ENCODE measurements at places on chromosomes 16 and 17.
A peak's percentile ranks its signal among the peaks of the same experiment; 100 is the strongest.

- no peak for DNase-seq
Measured at GRCh38 chr17:14011740-14012405, 57.4 kb upstream of the COX10 start.

DNA sequence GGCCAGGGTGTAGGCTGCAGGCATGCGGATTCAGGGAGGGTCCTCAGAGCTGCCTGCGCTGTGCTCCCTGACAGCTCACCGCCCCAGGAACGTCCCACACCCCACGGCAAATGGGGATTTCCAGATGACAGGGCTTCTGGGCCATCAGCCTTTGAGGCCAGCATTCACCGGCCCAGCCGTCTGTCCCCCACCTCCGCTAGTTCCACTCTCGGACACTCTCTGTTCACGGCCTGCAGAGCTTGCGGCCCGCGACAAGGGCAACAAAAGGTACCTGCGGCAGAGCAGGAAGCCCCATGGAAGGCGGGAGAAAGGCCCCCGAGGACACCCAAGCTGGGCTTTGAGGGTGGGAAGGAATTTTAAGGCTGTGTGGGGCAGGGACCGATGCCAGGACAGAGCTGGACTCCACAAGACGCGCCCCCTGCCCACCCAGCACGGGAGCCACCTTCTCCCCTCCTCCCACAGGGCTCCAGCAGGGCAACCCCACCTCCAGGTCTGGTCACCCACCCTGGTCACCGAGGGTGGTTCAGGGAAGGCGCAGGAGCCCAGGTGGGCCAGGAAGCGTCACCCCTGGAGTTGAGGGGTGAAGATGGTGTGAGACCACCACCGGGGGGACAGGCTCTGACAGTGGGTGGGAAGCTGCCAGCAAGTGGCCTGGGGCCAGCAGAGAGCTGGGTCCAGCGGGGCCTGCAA, 5.6 kb upstream of the CYBA start:
- DNase-seq: no peak

- DNase-seq: no peak
Measured at GRCh38 chr17:10598621-10599020, 49.2 kb upstream of the MYH2 start.

- DNase-seq: no peak
Measured at GRCh38 chr16:12417815-12418211, 385.9 kb downstream of the CPPED1 start.

- no peak for DNase-seq
Measured at GRCh38 chr16:529012-529575, 1.6 kb downstream of the CAPN15 start.

DNA sequence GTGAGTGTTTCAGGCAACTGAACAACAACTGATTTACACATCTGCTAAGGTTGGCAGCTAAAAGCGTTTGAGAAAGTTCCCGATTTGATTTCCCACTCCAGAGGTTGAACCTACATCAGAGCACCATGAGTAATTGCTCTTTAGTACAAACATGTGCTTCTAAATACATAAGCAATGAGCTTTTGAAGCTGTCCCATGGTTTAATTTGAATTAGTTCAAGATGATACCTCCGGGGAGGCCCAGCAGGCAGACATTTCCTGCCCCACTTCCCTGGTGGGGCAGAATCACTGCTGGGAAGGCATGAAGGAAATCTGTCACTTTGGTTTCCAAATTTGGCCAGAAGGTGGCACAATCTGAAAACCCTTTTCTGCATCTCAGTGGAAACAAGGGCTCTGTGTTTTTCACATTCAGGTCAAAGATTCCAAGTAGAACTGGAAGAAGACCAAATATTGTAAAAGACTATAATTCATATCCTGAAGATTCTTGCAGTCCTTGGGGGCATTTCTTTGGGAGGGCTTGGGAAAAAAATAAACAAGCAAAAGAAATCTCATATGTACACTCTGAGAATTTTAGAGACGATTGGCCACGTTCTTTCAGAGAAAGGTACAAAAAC, 176.2 kb upstream of the FAM20A start:
- DNase-seq: no peak

GRCh38 chr16:47037396-47037745, 63.9 kb upstream of the DNAJA2 start:
- peak; percentile 24 for DNase-seq

DNA sequence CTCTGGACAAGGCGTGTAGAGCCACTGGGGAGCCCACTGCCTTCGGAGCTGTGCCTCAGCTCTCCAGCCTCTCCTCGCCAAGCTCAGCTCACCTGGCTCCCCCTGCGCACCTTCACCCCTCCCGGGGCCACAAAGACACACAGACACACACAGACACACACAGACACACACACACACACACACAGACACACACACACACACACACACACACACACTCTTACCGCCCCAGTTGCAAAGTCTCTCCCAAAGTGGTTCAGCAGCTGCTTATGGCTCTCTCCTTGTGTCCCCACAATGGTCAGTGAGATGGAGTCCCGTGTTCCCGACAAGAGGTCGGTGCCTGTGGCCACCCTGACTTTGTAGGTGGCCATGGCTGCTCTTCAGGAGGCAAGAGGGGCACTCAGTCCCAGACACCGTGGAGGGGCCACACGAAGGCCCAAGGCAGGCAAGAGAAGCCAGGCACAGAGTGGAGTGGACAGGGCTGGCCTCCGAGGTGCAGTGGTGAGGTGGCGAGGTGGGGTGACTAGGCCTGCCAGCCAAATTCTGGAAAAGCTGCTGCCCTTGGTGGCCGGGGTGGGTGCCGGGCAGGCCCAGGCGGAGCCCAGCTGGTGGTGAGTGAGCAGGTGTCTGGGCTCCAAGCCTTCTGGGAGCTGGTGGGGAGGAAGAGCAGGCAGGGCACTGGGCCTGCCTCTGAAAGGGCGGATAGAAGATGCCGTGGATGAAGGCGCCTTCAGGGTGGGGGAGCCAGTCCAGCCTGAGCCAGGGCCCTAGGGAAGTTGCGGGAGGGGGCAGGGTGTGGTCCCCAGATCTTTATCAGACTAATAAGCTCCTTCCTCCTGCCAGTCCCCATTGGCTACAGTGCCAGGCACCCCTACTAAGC, at the start of gene ALOX12B:
TSS of gene ALOX12B (minus strand) at position 642 of the 877 bp plus-strand sequence. CDS start at position 368, 274 bp downstream.
- DNase-seq: no peak

DNA sequence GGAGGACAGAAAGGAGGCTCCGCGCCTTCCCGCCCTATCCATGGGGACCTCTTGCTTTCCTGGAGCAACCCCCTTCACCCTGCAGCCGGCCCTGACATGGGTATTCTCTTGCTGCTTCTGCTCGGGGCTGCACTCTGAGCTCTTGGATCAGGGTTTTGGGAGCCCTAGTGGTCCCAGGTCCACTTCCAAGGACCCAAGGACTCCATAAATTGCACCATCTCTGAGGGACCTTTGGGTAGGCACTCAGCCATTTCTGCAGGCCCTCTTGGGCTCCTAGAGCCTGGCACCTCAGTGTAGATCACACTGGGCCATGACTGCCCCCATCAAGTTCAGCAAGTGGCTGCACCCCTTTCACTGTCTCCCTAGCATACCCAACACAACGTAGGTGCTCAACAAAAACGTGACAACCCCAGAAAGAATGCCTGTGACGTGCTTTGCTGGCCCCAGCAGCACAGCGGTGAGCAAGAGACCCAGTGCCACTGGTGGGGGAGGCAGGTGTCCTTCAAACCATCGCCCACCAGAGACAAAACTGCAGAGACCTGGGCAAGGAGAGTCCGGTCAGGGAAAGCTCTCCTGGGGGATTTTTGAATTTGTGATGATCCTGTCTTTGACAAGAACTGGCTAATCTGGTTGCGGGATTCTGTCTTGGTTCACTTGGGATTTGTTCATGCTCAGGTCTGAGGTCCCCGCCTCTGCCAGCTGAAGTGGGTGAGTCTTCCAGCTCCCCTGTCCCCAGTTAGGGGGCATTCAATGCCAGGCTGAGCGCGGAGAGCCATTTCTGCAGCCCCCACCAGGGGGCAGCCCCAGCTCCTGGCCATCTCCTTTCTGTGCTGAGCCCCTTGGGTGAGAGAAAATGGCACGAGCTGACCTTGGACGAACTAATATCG, 2.5 kb upstream of the RAB11FIP4 start:
- peak; percentile 28 for DNase-seq

DNA sequence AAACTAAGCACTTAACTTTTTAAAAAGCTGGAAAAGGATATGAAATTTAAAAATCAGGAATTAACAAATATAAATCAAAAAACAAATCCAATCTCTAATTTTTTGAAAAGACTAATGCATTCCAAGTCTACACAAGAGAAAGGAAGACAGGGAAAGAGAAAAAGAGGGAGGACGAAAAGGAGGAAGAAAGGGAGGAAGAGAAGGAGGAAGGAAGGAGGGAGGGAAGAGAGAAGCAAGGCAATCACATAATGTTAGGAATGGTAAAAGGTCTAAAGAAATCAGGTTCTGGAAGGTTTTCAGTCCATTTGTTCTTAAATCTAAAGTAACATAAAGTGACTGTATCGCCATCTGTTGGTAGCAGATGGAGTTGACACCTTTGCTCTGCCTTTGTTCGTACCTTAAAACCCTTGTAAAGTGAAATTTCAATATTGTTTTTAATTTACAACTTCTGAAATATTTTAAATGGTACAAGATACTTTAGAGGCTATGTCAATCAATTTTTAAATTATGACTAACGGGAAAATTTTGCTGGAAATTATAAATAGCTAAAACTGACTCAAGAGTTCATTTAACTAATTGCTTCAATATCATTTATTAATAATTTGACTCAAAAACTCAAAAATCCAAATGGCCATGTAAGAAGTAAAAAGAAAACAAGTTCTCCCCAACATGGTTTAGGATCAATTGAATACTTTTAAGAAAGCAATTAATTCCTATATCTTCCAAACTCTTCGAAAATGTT, 20.4 kb upstream of the CDYL2 start:
- DNase-seq: no peak

GRCh38 chr17:79090443-79091225, 16.0 kb downstream of the ENGASE start:
- DNase-seq: no peak

DNA sequence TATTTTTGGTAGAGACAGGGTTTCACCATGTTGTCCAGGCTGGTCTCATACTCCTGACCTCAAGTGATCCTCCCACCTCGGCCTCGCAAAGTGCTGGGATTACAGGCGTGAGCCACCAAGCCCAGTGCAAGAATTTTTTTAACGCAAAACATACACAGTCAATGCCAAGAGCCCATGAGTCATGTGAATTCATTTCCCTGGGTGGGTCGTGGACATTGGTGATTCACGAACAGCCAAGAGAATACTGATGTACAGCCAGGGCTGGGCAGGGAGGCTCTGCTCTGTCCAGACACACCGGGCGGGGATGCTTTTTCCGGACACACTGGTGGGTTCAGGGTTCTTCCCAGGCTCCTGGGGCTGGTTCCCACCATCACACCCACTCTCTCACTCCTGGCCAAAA, 17.7 kb downstream of the SLC38A8 start:
- no peak for DNase-seq

DNA sequence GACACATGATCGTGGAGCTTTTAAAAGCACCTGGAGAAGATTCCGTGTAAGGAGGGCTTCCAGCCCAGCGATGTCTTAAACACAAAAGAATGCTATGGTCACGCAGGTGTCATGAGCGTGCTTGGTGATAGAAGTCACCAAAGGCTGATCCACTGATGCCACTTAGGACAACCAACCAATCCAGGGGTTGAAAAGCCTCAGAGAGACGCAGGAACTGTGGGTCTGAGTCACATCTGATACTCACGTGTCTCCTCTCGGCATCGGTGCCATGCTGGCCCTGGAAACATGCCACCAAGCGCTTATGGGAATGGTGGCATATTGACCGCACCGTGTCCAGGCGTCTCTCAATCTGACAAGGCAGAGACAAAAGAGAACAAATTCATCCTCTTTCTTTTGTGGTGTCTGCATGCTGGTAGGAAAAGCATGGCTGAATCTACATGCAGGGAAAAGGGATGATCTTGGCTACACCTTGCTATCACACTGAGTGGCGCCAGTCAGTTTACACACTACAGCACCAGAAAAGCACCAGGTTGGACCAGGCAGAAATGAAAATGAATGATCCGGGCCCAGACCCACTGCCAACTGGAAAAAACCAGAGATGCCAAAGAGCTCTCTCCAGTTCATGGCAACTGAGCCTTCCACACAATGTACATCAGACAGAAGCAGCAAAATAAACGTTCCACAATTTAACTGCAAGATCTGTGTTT, 38.0 kb downstream of the ARHGAP17 start:
- no peak for DNase-seq

GRCh38 chr17:77769762-77770161, 188.7 kb upstream of the TNRC6C start:
- DNase-seq: no peak

DNA sequence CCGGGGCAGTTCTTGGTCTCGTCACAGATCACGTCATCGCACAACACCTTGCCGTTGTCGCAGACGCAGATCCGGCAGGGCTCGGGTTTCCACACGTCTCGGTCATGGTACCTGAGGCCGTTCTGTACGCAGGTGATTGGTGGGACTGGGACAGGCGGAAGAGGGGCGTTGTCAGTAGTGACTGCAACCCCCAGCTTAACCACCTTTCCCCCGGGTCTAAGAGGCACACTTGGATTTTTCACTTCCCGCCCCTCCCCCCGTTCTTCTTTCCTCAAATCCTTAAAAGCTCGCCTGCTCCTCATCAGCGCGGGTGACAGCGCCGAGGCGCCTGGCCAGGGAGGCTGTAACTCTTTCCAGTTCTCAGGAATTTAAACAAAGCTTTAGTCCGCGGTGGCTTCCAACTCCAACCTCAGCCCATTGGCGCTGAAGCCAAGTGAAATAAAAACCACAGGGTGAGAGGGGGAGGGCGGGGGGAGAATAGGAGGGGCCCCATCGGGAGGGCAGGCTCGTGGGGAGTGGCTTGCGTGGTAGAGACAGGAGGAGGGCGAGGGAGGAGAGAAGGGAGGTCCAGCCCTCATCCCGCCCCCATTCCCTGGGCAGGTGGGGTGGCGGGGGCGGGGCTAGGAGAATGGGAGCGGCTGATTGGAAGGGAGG, 1.5 kb downstream of the COL1A1 start:
- peak; percentile 68 for DNase-seq

DNA sequence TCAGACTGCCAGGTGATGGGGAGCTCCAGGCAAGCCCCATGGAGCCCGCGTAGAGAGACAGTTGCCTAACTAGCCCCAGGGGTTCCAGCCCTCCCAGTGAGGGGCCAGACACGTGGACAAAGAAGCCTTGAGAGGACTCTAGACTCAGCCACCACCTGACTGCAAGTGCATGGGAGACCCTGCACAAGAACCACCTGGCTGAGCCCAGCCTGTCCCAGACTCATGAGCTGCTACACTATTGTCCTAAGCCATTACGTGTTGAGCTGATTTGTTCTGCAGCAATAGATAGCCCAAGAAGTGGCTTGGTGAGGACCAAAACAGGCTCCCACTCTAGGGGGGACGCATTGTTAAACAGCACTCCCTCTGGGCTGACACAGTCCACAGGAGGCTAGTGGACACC, 37.6 kb upstream of the KLHDC4 start:
- no peak for DNase-seq

DNA sequence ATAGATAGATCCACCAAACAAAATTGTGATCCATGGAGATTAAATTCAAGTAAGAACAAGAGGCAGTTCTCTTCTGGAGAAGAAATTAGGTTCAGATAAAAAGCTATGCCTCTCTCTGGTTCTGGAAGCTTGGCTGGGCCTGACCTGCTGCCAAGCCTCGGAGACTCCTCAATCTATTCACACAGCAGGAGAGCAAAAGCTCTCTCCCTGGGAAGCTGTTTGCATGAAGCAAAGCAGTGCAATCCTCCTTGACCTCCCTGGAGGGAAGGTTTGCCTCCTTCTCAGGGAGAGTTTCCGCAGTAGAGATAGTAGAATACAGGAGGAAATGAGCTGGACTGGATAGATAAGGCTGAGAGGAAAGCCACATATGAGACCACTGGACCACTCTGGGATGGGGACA, 78.1 kb upstream of the GNAO1 start:
- DNase-seq: no peak

- no peak for DNase-seq
Measured at GRCh38 chr17:4811471-4811870, 4.5 kb downstream of the PLD2 start.
